ENCODE measurements at places on chromosomes 4 and X.

- no peak for DNase-seq
Measured at GRCh38 chrX:96407072-96407471, 277.6 kb upstream of the DIAPH2 start.

DNA sequence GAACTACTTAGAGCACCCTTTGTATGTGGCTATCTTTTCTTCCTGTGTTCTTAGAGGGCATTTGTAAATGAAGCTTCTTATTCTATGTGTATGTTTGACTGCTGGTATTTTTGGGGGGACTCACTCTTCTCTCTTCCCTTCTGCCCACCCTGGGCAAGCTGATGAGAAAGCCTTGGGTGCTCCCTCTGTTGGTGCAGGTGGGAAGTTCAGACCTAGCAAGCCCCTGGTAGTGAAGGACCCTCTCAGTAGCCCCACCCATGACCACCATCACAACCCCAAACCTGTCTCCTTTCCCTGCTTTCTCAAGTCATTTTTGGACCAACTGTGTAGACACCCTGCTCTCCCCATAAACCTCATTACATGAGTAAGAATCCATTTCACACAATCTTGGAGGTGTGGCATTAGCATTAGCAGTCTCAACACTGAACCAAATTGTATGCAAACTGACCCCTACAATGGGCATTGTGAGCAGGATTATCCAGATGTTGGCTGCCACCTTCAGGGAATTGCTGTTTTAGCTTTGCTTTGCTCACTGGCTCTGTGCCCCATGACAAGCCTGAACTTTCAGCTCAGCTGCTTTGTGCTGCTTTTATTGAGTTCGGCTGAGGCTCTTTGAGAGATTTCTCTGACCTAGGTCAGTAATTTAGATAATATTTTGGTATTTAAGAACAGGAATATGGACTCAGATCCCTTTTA is 27.9 kb downstream of the TRIM61 start:
- no peak for DNase-seq

DNA sequence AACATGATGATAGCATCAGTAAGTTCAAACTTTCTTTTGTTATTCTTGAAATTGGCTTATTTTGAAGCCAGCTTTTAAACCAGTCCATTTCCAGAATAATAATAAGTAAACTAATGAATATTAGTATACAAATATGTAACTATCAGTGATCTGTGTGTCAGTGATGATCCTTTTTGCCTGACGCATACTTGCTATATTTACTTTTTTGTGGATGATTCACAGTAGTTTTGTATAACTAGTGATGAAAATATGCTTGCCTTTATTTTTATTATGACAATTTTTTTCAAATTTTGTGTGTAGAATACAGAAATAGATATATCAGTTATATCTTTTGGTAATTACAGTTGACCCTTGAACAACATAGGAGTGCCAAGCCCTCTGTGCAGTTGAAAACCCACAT is 49.5 kb downstream of the USP53 start:
- no peak for DNase-seq

- DNase-seq: peak; percentile 2
Measured at GRCh38 chrX:26783512-26784225, 567.7 kb downstream of the MAGEB5 start.

DNA sequence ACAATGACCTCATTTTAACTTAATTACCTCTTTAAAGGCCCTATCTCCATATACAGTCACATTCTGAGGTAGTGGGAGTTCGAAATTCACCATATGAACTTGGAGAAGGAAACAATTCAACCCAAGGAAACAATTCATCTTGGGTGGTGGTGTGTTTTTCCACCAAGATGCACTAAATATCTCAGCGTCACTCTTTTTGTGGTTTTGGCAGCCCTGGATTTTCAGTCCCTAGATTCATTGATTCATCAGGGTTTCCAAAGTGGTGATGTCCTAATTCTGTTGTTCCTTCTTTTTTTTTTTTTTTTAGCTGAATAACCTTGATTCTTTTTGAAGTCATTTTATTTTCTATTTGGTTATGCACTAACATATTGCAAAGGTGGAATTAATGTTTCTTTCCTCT is 162.6 kb upstream of the RAPGEF2 start:
- DNase-seq: no peak

- no peak for DNase-seq
Measured at GRCh38 chr4:62816566-62816965, 1592.7 kb downstream of the TECRL start.

DNA sequence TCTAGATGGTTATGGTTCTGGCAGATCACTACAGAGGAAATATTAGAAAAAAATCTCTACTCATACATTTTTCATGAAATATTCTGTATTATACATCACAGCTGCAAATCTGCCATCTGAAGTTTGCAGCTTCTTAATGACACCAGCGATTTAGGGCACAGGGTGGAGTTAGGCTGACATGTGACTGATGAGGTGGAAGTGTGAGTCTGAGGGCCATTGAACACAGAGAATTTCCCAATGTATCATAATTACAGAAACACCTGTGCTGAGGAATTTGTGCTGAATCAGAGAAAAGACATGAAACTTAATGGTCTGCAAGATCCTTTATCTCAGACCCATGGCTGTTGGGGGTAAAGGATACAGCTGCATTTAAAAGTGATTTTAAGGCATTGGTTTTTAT is 2025.6 kb upstream of the AGA start:
- peak; percentile 3 for DNase-seq

DNA sequence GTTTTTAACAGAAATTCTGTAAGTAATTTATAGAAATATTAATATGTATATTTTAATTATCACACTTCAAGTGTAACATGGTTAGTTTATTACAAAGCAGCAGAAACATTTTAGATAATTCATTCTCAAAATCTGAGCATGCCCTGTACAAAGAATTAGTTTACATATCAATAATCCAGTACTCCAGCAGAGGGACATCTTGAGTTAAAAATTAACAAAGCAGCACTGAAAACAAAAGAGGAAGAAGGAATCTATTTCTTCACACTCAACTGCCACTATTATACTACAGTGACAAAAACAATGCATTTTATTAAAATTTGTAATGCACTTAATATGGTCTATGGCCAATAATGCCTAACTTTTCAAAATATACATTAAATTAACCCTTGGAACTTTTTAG is 179.1 kb upstream of the KLHL4 start:
- no peak for DNase-seq

DNA sequence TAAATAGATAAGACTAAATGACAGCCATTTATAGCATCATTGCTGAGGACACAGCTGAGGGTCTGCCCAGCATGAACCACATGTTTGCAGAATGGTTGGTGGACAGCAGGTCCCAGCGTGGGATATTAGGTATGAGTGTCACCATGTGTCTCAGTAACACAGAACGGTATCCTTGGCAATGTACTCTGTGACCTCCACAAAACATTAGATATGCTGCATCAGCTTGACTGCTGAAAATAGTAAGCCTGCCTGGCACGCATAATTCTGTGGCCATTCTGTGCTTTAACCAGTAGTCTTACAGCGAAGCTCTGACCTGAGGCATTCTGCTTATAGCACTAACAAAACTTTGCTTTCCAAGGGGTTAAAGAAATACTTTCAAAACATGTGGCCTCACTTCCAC is 32.0 kb downstream of the LIMCH1 start:
- no peak for DNase-seq

DNA sequence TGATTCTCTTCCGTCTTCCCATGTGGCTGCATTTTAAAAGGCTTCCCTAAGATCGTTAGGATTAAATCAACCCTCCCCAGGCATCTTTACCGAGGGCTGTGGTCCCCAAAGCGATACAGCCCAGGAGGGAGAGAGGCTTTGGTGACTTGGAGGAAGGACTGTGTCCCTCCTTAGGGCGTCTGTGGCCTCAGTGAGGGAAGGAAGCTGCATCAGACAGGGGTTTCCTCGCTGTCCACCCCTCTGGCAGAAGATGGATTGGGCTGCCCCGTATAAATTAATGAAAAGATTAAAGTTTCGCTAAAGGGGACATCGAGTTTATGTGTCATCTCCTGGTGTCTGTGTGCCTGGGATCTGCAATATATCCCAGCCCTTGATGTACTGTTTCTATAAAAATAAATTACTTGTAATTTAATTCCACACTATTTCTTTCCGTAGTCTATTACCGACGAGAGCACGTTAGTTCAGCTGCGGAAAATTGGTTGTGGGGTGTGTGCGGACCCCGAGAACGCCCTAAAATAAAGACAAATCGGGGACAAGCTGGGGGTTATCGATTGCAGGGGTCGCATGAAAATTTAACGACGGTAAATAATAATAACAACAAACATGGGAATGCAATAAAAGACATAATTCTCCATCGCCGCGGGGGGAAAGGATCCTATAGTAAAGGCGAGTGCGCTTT is 6.5 kb downstream of the SHOX start:
- no peak for DNase-seq

- DNase-seq: peak; percentile 8
Measured at GRCh38 chr4:37827030-37827685, 672 bp downstream of the PGM2 start.

GRCh38 chr4:121280425-121280824 is 100.4 kb downstream of the QRFPR start:
- no peak for DNase-seq

- DNase-seq: no peak
Measured at GRCh38 chr4:182206266-182206665, 36.9 kb upstream of the TENM3 start.

GRCh38 chr4:91118597-91118996 is 991.4 kb downstream of the CCSER1 start:
- DNase-seq: no peak

GRCh38 chrX:25034889-25035288 is 19.1 kb upstream of the ARX start:
- DNase-seq: no peak

GRCh38 chr4:88939697-88940096 is 117.3 kb downstream of the FAM13A start:
- DNase-seq: no peak

- no peak for DNase-seq
Measured at GRCh38 chr4:41551536-41551935, 13.6 kb downstream of the LIMCH1 start.

DNA sequence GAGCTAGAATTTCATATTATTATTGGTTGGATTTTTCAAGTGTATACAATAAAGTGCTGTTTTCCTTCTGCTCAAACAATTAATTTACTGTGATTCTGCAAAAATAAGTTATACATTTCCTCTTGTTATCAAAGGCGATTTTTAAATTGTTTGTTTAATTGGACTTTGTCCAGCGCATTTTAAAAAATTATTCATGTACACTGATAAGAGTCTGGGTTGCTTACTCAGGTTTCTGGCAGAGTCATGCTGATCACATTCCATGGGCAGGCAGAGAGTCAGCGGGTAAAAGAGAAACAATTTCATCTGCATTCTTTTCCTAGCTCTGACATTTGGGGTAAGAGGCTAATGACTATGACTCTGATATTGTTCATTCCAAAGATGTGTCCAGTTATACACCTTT is 8.9 kb downstream of the FAT4 start:
- DNase-seq: no peak

- no peak for DNase-seq
Measured at GRCh38 chr4:184265546-184266351, 48.1 kb upstream of the ENPP6 start.

GRCh38 chr4:109451544-109452273 is 18.1 kb downstream of the SEC24B start:
- no peak for DNase-seq

GRCh38 chr4:166104623-166105022 is 231.6 kb downstream of the TLL1 start:
- no peak for DNase-seq

GRCh38 chr4:82739287-82740190 is 59.1 kb downstream of the SCD5 start:
- no peak for DNase-seq

DNA sequence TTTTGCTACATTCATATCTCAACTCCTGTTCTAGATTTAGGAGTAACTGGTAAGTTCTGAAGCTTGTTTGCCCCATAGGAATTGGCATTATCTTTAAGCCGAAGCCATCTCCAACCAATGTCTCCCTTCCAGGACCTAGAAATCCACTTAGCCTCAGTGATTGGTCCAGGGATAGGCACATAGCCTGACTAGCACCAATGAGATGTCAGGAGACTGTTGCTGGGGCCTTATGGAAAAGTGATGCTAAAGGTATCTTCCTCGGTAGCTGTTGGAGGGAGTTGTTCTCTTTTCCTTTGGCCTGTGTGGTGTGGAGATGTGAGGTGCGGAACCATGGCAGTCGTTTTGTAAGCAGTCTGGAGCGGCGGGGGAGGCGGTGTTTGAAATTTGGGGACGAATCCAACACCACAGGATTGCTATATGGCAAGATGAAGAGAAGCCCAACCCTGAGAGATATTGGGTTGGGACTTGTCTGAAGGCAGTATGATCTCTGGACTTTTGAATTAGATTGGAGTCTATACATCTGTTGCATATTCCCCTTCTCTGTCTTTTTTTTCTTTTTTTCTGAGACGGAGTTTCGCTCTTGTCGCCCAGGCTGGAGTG is 109.8 kb upstream of the ATP6AP2 start:
- DNase-seq: no peak

GRCh38 chr4:150328496-150328895 is 250.3 kb downstream of the DCLK2 start:
- no peak for DNase-seq

DNA sequence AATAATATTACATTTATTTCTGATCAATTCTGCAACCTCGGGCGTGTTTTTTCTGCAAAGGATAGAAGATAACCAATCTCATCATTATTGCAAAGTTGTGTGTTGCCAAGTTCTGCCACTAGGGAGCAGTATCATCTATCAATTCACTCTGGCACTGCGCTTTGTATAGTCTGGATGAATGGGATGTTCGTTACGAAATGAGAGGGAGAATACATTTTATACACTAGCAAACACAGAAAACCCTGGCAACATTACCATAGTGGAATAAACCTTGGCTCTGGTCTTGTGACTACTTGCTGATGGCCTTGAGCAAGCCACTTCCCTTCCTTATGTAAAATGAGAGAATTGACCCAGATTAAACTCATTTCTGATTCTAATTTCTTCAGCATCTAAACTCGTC is 97.5 kb upstream of the ZNF518B start:
- DNase-seq: peak; percentile 32

DNA sequence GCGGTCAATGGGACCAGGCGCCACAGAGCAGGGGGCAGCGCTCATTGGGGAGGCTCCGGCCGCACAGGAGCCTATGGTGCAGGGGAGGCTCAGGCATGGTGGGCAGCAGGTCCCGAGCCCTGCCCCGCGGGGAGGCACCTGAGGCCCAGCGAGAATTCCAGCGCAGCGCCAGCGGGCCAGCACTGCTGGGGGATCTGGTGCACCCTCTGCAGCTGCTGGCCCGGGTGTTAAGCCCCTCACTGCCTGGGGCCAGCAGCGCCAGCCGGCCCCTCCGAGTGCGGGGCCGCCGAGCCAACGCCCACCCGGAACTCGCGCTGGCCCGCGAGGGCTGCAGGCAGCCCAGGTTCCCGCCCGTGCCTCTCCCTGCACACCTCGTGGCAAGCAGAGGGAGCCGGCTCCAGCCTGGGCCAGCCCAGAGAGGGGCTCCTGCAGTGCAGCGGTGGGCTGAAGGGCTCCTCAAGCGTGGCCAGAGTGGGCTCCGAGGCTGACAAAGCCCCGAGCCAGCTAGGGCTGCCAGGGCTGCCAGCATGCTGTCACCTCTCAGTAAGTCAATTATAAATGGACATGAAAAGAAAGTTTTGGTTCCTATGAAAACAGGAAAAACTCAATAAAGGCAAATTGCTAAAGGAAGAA is 14.5 kb downstream of the FAM184B start:
- DNase-seq: no peak

Data from left renal pelvis (tissue), 4 donors.